Stimulated activated CD4-positive, alpha-beta T cell treated with anti-CD3 and anti-CD28 coated beads, Interleukin-2, amount 100 ng/mL, for 24 hours (primary cell): ENCODE measurements at places on chromosomes 11 and 22.
A peak's percentile ranks its signal among the peaks of the same experiment; 100 is the strongest.

GRCh38 chr22:48539261-48539660, 1288.4 kb downstream of the BRD1 start:
- DNase-seq = no peak

DNA sequence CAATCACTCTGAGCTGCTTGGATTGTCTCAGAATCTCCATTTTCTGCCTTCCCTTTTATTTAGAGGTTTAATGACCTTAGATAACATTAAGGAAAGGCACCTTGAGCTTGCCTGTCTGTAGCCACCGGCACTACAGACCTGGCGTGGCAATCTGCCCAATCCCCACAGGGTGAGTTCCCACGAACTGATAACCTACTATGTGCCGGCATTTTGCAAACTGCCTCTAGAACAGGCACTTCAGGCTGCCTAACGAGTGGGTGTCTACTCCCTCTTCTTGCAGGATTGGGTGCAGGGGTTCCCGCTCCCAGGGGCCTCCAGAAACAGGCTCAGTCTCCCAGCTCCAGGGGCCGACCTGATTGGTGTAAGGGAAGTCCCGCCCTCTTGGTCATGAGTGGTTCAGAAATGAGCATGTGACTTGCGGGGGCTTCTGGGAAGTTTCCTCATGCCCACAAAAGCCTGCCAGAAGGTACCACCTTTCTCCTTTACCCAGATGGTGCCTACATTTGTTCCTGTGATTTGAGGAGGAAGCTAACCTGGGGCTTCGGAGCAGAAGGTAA, 120.0 kb upstream of the LDLRAD3 start:
- no peak for DNase-seq

DNA sequence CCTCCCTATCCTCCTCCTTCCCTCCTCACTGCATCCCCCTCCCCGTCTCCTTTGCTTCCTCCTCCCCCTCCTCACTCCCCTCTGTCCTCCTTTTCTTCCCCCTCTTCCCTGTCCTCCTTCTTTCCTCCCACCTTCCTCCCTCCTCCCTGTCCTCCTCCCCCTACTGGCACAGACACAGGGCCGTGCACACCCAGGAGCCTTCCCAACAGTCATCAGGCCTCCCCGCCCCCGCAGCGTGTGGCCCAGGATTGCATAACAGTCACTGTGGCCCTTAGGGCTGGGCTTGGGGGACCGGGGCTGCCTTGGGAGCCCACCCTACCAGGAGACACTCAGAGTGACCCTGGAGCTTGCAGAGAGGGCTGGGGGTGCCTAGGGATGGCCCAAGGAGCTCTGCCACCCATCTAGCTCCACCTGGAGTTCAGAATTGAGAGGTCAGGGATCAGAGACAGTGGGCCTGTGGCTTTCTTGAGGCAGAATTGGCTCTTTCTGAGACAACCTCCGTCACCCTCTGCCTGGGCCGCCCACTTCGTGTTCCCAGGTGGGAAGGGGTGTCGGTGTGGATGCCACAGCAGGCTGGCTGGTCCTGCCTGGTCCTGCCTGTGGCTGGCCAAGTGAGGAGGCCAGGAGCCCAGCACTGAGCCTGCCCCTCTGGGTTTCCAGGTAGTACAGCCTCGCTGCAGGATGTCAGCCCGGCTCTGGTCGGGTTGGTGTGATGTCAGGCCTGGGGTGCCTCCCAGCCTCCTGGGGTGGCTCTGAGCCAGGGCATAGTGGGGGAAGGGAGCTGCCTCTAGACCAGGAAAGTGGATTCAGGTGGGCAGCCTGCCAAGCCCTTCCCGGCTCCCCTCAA, 1.6 kb downstream of the SPI1 start:
- no peak for DNase-seq

GRCh38 chr11:14612694-14613093, 30.9 kb upstream of the PDE3B start:
- no peak for DNase-seq

- no peak for DNase-seq
Observed at GRCh38 chr11:111585371-111585770, 16.9 kb upstream of the SIK2 start.

DNA sequence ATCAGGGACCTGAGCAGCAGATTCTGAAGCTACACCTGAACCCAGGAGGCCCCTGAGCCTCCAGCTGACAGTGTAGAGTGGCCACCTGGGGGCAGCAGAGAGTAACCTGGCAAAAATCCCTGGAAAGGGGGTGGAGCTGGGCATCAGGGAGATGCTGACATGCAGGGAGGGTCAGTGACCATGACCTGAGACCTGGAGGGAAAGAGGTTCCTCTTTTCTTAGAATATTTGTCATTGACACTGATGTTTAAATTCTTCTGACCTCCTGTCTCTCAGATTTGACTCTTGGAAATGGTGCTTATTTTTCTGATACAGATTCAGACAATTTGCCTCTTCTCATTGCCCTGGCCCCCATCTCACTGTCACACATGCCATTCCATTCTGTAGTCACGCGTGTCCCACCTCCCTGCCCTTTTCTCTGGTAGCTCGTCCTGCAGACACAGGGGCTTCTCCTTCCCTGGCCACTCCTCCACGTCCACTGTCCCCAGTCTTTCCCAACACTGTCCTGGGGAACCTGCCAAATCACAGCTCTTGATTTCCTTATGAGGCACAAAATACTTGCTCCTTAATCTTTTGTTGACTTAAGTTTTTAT, 117.2 kb upstream of the IGLL5 start:
- peak; percentile 56 for DNase-seq

DNA sequence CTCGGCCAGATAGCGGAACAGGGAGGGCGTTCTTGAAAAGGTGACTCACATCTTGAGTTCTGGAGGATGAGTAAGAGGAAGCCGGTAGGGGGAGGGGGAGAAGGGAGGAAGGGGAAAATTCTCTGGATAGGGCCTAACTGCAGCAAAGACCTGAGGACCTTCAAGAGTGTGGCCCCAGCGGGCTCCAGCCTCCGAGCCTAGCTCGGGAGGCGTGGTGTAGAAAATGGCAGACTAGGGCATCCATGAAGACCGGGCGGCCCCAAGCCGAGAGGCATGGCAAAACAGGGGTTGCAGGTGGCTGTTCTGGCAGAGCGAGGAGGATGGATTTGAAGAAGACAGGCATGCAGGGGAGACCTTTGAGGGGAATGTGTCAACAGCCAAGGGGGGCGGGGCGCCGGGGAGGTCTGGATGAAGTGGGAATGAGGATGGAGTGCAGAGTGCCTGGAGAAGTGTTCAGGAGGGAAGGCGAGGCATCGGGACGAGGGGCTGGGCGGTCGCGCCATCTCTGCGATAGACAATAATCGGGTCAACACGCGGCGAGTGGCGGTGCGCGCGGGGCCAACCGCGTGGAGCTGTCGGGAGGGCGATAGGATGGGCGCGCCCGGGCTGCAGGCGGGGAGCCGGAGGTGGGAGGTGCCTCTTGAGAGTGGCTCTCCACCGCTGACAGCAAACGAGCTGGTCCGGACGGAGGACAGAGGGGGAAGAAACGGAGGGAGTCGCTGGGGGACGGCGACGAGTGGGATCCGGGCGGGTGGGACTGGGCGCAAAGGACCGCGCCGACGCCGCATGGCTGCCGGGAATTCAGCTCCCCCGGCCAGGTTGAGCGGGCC, 40.0 kb upstream of the CREB3L1 start:
- peak; percentile 66 for DNase-seq
